ENCODE measurements at places on chromosomes 7 and 10.

- DNase-seq, result no peak
These were observed 422.4 kb downstream of the PARD3 start for GRCh38 chr10:34392641-34393170.

GRCh38 chr7:158107806-158108205, 479.8 kb downstream of the PTPRN2 start:
- DNase-seq, result no peak

DNA sequence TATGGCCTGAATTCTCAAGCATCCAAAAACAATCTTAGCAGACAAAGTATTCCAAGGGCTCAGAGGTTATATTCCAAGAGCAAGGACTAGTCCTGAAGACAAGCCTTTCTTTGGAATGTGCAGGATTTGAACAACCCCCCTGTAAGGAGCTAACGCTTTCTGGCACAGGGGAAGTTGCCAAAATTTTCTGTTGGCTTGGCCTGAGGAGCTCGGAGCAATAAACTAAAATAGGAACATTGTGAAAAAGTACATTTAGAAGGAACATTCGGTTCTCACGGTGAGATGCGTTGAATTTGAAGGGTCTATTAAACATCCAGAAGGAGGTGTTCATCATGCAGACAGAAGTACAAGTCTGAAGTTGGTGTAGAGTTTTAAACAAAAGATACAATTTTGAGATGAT, 1030.5 kb upstream of the CELF2 start:
- DNase-seq, result no peak

GRCh38 chr7:111137296-111138192, 46.6 kb downstream of the LRRN3 start:
- DNase-seq, result no peak

DNA sequence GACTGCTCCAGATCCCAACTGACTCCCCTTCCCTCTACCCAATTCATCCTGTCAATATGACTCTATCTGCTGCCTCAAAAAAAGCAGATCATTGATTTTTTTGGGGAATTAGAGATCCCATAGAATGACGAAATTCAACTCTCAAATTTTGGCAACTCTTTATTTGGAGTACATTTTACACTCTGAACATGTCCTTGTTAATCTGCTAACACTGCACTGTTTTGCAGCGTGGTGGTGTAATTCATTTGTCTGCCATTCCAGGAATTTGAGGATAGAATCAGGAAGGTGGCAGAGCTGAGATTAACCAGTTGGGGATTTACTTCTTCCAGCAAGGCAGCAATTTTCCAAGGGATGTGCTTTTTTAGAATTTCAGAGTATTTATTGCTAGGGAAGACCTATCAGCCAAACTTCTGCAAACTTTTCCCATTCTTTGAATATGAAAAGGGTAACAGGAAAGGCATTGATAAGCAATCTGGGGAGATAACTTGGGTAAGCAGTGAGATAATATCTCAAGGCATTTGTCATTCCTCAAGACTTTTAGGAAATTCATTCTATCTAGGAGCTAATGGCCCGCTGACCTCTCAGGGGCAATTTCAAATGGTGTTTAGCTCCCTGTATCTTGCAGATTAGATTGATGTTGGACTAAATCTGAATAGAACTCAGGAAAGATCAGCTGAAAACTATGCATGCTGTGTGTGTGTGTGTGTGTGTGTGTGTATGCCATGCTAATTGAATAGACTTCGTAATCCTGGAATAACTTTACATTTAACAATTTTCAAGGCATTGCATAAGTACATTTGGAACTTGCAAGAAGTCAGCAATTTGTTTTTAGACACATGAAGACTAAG, 9.7 kb downstream of the BAMBI start:
- no peak for DNase-seq

- DNase-seq, result no peak
These were observed 240.6 kb upstream of the DGKB start for GRCh38 chr7:15143121-15143520.

DNA sequence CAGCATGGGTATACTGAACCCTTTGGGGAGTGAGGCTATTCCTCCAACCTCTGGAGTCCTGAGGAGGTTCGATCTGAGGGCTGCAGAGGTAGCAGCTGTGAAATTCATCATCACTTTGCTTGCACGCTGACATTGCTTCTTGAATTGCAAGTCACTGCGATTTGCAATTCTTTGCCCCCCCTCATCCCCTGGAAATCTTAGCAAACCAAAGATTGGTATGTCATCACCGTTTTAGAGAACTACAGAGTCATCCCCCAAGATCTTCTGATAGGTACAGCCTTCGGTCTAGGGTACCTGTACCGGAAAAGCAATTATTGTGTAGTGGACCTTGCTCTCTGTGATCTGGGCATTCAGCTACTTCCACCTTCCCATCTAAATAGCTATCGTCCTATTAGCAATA, 192.6 kb downstream of the KLF6 start:
- no peak for DNase-seq

- no peak for DNase-seq
These were observed 455.6 kb upstream of the AKR1E2 start for GRCh38 chr10:4370376-4370775.

DNA sequence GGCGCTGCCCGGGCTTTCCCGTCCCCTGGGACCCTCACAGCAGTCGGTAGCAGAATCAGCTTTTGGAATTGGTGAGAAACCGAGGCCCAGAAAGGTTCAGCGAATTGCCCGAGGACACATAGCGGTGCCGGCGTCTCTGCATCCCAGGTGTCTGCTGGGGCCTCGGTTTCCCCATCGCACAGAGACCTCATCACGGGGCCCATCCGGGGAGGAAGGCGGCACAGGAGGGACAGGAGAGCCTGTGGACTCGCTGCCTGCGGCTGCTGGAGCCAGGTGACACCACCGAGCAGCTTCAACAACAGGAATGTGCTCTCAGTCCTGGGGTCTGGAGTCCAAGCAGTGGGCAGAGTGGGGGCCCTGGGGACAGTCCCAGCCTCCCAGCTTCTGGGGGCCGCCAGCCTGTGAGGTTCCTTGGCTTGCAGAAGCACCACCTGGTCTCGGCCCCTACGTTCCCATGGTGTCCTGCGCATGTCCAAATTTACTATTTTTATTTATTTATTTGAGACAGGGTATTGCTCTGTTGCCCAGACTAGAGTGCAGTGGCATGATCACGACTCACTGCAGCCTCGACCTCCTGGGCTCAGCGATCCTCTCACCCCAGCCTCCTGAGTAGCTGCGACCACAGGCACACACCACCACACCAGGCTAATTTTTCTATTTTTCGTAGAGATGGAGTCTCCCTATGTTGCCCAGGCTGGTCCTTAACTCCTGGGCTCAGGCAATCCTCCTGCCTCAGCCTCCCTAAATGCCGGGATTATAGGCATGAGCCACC, 539 bp upstream of the COX19 start:
- no peak for DNase-seq

DNA sequence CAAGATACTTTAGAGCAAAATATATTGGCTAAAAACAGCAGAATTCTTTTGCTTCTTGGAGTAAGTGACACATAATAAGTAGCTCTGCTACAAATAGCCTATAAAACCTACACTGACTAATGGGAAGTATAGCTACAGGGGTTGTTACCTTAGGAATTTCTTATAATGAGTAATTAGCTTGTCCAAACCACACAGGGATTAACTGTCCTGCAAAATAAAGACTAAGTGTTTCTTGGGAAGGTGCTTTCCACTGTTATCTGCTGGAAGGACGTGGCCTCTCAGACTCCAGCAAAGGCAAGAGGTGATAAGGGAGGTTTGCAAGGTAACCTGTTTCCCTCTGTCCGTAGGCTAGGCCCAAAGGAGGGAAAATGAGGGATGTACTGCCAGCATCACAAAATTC, 302.4 kb downstream of the DOCK4 start:
- DNase-seq, result no peak

DNA sequence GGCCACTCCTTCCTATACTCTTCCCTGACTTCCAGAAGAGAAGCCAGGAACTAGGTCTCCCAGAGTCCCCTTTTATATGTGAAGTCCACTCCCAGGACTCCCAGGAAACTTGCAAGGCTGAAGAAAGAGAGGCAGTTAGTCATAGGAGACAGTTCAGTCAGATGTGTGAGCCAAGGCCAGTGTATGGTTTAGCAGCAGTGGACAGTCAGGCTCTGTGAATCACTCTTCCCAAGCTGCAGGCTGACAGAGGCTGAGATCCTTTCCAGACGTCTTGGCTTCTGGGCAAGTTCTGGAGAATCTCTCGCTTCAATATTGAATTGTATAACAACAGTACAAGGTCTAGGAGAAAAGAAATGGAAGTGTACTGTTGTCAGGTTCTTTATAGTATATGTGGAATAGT, 26.9 kb downstream of the BLVRA start:
- DNase-seq, result no peak

- peak; percentile 68 for DNase-seq
These were observed 65.3 kb downstream of the CARD11 start for GRCh38 chr7:2978408-2978807.

GRCh38 chr7:5679048-5679812, 102.2 kb downstream of the RNF216 start:
- no peak for DNase-seq

GRCh38 chr7:158246272-158246959, 341.2 kb downstream of the PTPRN2 start:
- no peak for DNase-seq
